ENCODE measurements at places on chromosomes 12 and 14.

DNA sequence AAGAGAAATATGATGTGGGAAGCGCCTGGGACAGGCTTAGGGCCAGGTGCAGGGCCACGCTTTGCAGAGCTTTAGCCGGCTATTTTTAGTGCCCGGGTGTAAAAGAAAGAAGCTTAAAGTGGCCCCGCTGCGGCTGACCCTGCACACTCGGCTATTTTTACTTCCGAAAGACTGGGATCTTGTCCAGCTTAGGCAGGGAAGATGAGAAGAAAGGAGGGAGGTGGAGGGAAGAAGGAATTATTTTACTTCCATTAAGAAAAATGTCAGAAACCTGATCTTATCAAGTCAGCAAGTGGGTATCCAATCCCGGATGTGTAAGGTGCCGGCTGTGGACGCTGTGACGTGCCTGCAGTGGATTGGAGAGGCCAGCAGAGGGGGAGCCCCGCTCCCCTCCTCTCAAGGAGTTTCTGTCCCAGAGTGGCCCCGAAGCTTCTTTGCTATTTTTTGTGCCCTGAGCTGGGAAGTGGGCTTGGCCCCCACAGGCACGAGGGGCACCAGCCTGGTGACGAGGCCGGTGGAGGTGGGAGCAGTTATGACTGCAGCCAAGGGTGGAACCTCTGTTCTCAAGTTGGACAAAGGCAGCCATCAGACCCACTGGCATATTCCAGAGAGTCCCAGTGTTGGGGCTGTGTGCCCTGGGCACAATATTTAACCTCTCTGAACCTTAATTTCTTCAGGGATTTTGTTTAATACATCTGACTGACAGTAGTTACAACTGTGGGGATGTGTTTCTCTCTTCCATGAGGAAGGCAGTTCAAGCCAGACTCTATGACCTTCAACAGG is 97.7 kb downstream of the ESRRB start:
- no peak for DNase-seq

DNA sequence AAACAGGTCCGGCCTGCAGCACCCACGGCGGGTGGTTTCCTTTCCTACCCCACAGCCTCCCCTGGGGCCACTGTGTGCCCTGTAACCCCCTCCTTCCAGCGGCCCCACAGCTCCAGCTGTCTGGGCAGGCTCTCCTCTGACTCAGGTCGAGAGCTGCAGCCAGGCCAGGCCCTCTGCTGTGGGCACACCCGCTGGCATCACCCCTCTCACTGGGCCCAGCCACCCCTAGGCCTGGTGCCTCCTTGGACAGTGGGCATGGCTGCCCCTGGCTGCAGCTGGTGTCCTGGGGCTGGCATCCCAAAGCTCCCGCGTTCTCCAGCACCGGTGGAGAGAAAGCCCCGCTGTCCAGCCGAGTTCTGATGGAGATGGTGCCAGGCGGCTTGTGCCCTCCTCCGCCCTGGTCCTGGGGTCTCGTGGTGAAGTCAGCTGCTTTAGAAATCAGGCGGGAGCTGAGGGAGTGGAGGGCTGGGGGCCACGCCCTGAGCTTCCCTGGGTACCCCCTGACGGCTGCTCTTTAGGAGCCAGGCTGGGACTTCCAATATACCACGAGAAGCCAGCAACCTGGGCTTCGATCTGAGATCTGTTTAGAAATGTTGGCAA is 114.9 kb downstream of the KIF26A start:
- no peak for DNase-seq

DNA sequence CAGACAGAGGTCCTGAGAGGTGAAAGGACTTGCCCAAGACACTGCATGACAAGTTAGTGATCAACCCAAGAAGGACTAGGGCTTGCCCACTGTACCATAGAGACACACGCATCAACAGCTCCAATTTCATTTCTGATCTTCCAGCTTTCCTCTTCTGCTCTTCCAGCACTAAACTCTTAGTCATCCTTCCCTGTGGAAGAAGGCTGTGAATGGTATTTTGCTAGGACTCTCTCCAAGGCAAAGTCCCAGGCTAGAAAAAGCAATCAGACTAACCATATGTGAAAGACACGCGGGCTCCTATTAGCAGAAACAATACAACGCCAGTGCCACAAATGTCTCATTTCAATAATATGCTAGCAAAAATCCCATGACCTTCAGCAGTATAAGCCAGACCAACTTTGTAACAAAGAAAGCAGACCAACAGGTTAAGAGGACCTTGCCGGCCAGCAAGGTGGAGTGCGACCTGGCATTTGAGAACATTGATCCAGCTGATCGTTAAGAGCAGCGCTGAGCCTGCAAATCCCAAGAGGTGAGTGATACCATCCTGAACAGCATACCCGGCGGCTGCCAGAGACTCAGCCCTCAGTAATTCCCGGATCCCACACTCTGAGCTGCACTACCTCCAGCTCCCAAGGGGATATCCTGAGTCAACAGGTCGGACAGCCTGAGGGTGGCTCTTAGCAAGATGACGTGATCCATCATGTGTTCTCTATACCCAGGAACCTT is 132.5 kb downstream of the FOXN3 start:
- DNase-seq, result no peak

- DNase-seq, result peak; percentile 66
Observed at GRCh38 chr14:64394423-64394822, 6.3 kb downstream of the MTHFD1 start.

- no peak for DNase-seq
Observed at GRCh38 chr14:94077111-94077821, 3.7 kb downstream of the DDX24 start.

- DNase-seq, result no peak
Observed at GRCh38 chr12:51959211-51959610, 7.7 kb downstream of the ACVR1B start.

GRCh38 chr14:100827101-100828021 is 1.4 kb downstream of the MEG3 start:
- DNase-seq, result no peak

DNA sequence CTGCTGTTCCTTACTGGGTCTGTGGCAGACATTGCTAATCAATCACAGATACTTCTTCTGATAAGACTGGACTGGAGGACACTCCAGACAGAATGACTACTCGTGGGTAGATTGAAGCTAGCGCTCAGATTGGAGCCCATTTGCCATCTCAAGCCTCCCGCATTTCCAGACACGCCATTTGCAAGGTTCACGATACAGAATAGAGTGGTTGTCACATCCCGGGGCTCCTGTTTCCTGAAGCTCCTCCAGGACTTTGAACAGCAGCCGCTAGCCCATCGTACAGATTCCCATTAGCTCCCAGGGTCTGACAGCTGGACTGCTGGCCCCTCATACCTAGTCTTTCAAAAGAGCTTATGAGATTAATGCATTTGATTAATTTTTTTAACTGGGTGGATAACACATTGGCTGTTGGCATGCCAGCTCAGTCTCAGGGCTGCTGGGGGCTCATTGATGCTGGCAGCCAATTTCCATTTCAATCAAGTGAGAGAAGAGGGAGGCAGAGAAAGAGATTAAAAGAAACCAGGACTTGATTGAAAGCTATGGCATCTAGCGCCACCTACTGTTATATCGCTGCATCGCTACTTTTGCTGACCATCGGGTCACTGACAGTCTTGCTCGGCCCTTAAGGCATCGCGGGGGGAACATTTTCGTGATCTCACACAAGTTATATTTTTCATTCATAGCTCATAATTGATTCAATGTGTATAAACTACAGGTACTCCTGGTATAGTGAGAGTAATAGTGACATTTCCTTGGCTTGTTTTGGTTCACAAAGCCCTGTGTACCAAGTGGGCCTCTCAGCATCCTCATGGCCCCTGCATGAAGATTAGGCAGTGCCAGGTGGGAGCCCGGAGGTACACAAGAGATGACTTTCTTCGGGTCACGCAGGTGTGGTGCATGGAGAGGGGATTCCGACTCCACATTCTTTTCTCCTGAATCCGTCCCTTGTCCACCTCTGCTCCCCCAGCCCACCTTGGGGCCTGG is 78.6 kb downstream of the CCDC60 start:
- DNase-seq, result peak; percentile 42

DNA sequence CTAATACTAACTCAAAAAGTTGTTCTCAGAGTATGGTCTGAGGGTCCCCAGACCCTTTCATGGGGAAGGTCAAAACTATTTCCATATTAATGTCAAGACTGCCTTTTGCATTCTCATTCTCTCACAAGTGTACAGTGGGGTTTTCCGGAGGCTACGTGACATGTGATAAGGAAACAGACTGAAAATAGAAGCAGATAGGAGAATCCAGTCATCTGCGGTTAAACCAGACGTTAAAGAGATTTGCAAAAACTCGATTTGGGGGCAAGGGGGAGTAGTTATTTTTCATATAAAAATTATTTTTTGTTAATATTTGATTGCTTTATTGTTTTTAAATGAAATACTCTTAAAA is 1.0 kb upstream of the NAP1L1 start:
- DNase-seq, result no peak

- DNase-seq, result no peak
Observed at GRCh38 chr12:64911081-64911480, 86.6 kb downstream of the TBC1D30 start.

GRCh38 chr14:90643982-90644670 is 172.1 kb downstream of the TTC7B start:
- no peak for DNase-seq

GRCh38 chr14:95026851-95027463 is 130.4 kb downstream of the DICER1 start:
- no peak for DNase-seq

GRCh38 chr14:24699052-24699451 is 65.1 kb upstream of the GZMB start:
- DNase-seq, result no peak

DNA sequence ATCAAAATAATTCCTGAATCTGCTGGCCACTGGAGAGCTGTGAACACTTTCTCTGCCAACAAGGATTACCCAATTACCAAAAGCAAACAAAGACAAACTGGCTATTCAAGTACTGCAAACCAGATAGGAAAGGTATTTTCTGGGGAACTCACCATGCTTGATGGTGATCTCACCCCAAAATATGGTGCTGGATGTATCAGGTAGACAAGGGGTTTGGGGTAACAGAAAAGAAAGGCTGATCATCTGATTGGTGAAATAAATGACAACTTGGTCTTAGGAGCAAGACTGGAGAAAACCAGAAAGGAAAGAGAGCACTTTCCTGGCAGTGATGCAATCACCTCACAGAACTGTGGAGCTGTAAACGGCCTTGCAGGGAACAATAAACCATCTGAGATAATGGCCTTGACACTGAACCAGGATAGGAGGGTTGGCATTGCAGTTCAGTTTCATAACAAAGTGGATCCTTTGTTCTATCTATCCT is 31.0 kb upstream of the NPFF start:
- no peak for DNase-seq

GRCh38 chr12:85673921-85674420 is 162.2 kb downstream of the RASSF9 start:
- no peak for DNase-seq

DNA sequence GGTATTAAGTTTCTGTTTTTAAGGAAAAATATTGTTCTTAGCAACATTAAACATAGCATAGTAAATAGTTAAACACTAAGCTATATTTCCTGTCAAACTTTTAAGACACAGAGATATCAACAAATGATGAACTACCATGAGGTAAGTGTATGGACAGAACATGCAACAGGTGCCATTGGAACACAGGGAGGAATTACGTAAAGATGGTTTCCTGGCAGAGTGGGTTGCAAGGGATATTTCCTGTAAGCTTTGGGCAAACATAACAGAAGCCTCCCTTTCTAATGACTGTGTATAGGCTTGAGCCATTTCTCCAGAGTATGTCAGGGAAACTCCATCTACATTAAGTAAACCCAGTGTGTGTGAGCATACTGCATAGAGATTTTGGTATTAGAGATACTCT is 31.7 kb upstream of the HELB start:
- DNase-seq, result no peak

GRCh38 chr14:99670361-99671234 is 13.5 kb upstream of the CYP46A1 start:
- DNase-seq, result no peak

DNA sequence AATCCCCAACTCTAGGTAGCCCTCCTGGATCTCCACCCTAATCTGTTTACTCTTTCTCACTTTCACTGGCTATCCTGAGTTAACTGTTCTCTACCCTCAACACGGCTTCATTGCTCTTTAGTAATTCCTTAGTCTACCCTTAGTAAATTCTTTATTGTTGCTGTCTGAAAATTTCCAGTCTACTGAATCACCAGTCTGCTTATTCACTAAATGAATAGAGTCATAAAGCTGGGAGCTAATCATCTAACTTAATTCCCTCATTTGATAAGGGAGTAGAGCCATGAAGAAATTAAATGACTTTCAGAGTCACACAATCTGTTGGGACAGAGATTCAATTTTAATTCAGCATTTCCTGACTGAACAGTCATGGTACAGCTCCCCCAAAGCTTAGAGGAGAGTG is 36.5 kb downstream of the YEATS4 start:
- DNase-seq, result no peak

DNA sequence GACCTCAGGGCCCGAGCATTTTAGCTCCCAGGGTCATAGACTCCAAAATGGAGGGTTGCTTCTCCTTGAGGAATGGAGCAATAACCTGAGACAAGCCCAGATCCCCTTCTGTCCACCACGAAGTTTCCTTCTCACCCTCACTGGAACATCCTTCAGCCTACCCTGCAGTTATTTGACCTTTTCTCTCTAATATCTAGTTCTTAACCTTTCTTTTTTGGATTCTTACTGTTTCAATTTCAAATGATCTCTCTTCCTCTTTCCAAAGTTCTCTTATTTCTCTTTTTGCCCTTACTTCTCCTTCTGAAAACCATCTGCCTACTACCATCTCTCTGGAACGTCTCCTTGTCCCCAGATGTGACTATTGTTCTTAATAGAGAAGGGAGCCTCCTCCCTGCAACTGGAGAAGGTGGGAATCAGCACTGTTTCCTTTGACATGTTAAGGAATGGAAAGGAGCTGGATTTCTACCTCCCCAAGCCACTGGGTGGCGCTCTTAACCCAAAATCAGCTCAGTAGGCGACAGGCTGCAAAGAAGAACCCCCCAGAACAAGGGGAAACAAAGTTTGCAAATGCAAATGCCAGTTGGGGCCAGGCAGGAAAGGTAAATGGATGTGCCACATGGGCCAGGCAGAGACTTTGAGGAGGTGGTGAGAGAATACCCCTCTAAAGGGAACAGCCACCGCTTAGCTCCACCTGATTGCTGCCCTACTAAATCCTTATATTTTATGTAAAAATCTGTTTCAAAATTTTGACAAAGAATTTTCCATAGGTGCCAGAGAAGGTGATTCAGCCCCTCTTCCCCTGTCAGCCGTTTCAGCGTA is 22.4 kb upstream of the PDE1B start:
- peak; percentile 21 for DNase-seq

- DNase-seq, result peak; percentile 18
Observed at GRCh38 chr12:93244514-93245077, 133.1 kb upstream of the NUDT4 start.

- DNase-seq, result no peak
Observed at GRCh38 chr12:50102131-50102531, 1.7 kb upstream of the GPD1 start.

DNA sequence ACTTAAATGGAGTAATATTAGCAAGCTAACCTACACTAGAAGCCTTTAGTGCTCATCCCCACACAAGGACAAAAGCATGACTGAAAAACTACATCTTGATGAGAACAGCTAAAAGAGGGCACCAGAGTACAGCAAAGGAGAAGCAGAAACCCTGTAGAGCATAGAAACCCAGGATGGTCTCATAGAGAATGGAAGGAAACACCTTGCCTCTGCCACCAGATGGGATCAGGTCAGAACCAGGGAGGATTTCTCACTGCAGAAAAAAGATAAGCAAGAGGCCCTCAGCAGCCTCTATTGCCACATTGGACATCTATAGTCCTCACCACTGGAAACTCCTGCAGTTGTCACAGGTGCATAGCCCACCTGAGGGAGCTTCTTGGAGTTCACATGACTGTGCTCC is 13.6 kb upstream of the ZNF705A start:
- DNase-seq, result no peak

GRCh38 chr14:102394717-102395375 is 32.1 kb downstream of the TECPR2 start:
- DNase-seq, result no peak

All from hematopoietic multipotent progenitor cell treated with erythropoietin and hydrocortisone succinate and interleukin-3 and kit ligand, for 15 days (in vitro differentiated cells).